ENCODE measurements at places on chromosomes 5 and 9. TPM values are rescaled to one million over a fixed set of nuclear protein-coding genes. Genes with fewer than 3 reads are reported as not detected.

The PDZD2 gene
- total RNA-seq, result 2.4 TPM

The TLE1 gene
- total RNA-seq, result 68.7 TPM

The CMYA5 gene
- total RNA-seq, result 1.1 TPM

The PLPP1 gene
- 10.6 TPM for total RNA-seq

The PRDM9 gene
- not detected for total RNA-seq

The GALNT12 gene
- 12.9 TPM for total RNA-seq

The UBE2D2 gene
- 147 TPM for total RNA-seq

The ABCA2 gene
- total RNA-seq, result 26.4 TPM

The PANK3 gene
- 93.9 TPM for total RNA-seq

The OSMR gene
- 0.19 TPM for total RNA-seq

GRCh38 chr9:128809036-128809599 is 9.2 kb upstream of the ENDOG start:
- H3K36me3 ChIP-seq, result peaks cover 7% of the 10 kb centered on the region
- no peak overlapping the region for H3K4me3 ChIP-seq
- no peaks in the 10 kb centered on the region for H3K27me3 ChIP-seq
- peak overlapping the region; percentile 24 for H3K27ac ChIP-seq

- H3K27ac ChIP-seq, result no peak overlapping the region
- peaks cover 12% of the 10 kb centered on the region for H3K4me1 ChIP-seq
- H3K27me3 ChIP-seq, result no peaks in the 10 kb centered on the region
- DNase-seq, result no peak
Measured at GRCh38 chr5:87951661-87952060, 317.0 kb downstream of the TMEM161B start.

DNA sequence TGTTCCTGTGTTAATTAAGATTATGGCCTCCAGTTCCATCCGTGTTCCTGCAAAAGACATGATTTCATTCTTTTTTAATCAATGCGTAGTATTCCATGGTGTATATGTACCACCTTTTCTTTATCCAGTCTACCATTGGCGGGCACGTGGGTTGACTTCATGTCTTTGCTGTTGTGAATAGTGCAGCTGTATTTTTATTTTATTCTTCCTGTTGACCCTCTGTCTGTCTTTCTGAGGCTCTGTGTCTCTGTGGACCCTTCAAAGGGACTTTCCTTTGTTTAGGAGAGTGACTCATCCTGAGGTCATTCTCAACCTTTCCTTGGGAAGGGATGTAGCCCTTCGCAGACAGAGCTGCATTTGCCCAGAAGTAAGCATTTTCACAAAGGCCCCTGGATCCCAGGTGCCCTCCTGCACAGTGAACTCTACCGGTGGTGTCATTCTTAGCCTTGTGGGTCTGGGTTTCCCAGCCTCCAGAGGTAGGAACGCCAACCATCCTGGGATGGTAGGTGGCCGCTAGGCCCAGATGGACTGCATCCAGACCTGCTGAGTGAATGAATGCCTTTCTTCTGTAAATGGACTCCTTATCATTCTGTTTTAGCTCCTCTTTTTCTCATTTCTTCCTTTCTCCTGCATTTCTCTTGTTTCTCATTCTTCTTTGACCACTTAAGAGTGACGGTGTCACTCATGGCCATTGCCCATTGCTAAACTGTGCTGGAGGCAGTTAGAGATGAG is 22.4 kb downstream of the TRIO start:
- H3K27ac ChIP-seq, result peak overlapping the region; percentile 25
- DNase-seq, result no peak
- H3K4me3 ChIP-seq, result no peak overlapping the region
- H3K36me3 ChIP-seq, result peaks cover 13% of the 10 kb centered on the region
- H3K27me3 ChIP-seq, result no peaks in the 10 kb centered on the region

DNA sequence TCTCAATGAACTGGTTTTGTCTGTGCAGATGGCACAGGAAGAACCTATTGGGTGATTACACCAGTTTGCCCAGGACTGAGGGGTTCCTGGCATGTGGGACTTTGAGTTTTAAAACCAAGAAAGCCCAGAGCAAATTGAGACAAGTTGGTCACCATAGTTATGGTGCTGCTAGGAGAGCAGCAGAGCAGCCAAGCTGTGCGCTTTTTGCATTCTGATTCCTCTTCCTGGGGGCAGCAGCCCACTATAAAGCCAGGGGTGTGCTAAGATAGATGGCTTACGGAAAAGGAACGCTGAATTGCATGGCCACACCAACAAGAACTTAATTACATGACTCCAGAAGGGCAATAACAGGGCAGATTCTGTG is 49.7 kb downstream of the TIMD4 start:
- H3K27ac ChIP-seq, result no peak overlapping the region
- no peaks in the 10 kb centered on the region for H3K36me3 ChIP-seq
- H3K4me1 ChIP-seq, result peaks cover 5% of the 10 kb centered on the region

DNA sequence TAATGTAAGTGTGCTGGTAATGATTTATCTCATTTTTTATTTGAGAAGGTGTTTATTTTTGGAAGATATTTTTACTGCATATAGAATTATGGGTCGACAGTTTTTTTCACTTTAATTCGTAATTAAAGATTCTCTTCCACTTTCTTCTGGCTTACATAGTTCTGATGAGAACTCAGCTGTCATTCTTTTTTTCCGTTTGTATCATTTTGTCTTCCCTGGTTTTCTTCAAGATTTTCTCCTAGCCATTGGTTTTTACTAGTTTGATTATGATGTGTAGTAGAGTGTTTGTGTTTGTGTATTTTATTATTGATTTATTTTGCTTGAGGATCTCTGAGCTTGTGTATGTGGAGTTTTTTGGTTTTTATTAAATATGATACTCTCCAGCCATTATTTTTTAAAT is 21.7 kb downstream of the SLF1 start:
- DNase-seq, result no peak
- no peak overlapping the region for H3K4me3 ChIP-seq
- H3K36me3 ChIP-seq, result peaks cover 37% of the 10 kb centered on the region

DNA sequence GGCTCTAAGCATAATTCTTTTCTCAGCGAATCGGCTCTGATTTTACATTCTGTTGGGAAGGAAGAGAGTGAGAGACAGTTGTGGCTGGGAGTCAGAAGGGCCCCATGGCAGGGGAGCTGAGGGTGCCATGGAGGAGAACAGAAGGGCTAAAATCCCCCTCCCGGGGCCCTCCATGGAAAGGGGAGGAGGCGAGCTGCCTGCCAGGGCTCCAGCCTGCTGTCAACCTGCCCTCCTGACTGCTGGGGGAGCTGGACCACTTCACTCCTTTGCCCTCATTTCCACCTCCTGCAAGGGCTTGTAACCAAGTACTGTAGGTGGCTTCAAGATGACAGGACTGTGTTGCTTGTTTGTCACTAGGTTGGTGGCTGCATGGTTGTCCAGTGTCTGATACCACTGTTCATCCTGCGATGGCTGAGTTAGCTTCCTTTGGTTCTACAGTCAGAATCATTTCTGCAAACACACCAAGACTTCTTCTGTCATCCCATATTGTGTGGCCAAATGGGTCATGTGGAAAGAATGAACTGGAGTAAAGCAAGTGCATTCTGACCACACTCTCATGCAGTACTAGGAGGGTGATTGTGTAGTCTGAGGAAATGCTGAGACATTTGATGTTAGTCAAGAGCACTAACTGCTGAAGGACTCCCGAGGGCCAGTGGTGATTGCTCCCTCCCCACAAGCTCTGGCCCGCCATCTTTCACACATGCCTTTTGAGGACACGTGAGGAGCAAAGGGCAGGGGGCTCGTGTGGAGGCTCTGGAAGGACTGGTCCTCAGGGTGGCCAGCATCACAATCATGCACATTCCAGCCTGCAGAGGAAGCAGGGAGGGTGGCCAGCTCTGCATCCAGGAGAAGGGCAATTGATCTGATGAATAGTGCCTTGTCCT is 307.2 kb downstream of the GADD45G start:
- H3K36me3 ChIP-seq, result no peaks in the 10 kb centered on the region
- no peak for DNase-seq
- no peak overlapping the region for H3K27ac ChIP-seq
- H3K4me3 ChIP-seq, result no peak overlapping the region

GRCh38 chr9:136296434-136297015 is 7.4 kb downstream of the CCDC187 start:
- no peak overlapping the region for H3K4me3 ChIP-seq
- H3K36me3 ChIP-seq, result no peaks in the 10 kb centered on the region
- H3K27ac ChIP-seq, result no peak overlapping the region
- peaks cover 18% of the 10 kb centered on the region for H3K4me1 ChIP-seq
- no peak for DNase-seq

GRCh38 chr9:123867034-123867433 is 62.9 kb downstream of the DENND1A start:
- no peak overlapping the region for H3K4me3 ChIP-seq
- H3K36me3 ChIP-seq, result peaks cover 1% of the 10 kb centered on the region
- no peak overlapping the region for H3K27ac ChIP-seq
- no peak for DNase-seq
- peaks cover 25% of the 10 kb centered on the region for H3K4me1 ChIP-seq

DNA sequence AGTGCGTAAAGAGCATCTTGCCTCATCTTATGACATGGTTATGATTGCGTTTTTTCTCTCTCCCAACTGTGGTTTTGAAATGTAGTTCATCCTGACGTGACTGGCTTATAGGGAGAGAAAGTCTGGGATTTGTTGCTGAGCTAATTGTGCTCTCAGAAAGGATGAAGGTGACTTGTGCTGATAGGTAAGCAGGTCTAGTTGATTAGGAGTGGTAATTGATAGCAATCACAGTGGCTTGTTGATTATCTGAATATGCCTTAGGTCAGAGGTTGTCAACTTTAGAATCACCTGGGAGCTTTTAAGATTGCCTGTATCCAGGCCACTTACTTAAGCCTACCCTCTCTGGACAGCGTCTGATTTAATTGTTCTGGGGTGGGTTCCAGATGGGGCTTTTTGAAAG is 117.8 kb downstream of the TLE4 start:
- H3K4me1 ChIP-seq, result peaks cover 21% of the 10 kb centered on the region
- H3K4me3 ChIP-seq, result no peak overlapping the region
- no peak overlapping the region for H3K27ac ChIP-seq
- DNase-seq, result no peak

GRCh38 chr5:34041247-34041972 is 1.6 kb downstream of the C1QTNF3 start:
- no peak overlapping the region for H3K4me3 ChIP-seq
- peaks cover 3% of the 10 kb centered on the region for H3K4me1 ChIP-seq
- peaks cover 5% of the 10 kb centered on the region for H3K36me3 ChIP-seq
- peak overlapping the region; percentile 43 for H3K27ac ChIP-seq
- DNase-seq, result no peak
- H3K27me3 ChIP-seq, result no peaks in the 10 kb centered on the region

- no peak for DNase-seq
- peaks cover 3% of the 10 kb centered on the region for H3K36me3 ChIP-seq
- H3K4me1 ChIP-seq, result peaks cover 40% of the 10 kb centered on the region
Measured at GRCh38 chr5:163504079-163504931, 1.1 kb upstream of the MAT2B start.

GRCh38 chr5:148858106-148858505 is 31.7 kb downstream of the ADRB2 start:
- H3K27me3 ChIP-seq, result peaks cover 15% of the 10 kb centered on the region
- no peak overlapping the region for H3K27ac ChIP-seq
- no peak for DNase-seq
- no peaks in the 10 kb centered on the region for H3K4me1 ChIP-seq
- no peak overlapping the region for H3K4me3 ChIP-seq

- DNase-seq, result no peak
- no peaks in the 10 kb centered on the region for H3K4me1 ChIP-seq
- H3K36me3 ChIP-seq, result peaks cover 3% of the 10 kb centered on the region
Measured at GRCh38 chr5:83701886-83702285, 18.8 kb downstream of the HAPLN1 start.

DNA sequence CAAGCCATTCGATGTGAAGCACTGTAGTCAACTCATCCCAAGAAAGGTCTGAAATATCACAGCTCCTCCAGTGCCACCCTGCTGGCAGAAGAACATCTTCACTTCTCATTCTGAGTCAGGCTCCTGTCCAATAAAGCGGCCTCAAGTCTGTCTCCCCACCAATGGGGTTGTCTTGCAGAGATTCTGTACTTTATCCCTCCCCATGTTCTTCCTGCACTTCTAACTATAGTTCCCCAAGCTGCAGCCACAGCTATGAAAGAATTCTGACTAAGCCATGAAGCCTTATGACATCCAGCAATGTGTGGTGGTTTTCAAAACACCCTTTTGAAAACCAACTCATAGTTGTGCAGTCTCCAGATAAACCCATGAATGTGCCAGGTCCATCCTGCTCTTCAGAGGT is 6.8 kb downstream of the MACROH2A1 start:
- no peak for DNase-seq
- H3K4me3 ChIP-seq, result no peak overlapping the region
- H3K27ac ChIP-seq, result peak overlapping the region; percentile 12
- H3K36me3 ChIP-seq, result peaks cover 9% of the 10 kb centered on the region
- no peaks in the 10 kb centered on the region for H3K27me3 ChIP-seq

DNA sequence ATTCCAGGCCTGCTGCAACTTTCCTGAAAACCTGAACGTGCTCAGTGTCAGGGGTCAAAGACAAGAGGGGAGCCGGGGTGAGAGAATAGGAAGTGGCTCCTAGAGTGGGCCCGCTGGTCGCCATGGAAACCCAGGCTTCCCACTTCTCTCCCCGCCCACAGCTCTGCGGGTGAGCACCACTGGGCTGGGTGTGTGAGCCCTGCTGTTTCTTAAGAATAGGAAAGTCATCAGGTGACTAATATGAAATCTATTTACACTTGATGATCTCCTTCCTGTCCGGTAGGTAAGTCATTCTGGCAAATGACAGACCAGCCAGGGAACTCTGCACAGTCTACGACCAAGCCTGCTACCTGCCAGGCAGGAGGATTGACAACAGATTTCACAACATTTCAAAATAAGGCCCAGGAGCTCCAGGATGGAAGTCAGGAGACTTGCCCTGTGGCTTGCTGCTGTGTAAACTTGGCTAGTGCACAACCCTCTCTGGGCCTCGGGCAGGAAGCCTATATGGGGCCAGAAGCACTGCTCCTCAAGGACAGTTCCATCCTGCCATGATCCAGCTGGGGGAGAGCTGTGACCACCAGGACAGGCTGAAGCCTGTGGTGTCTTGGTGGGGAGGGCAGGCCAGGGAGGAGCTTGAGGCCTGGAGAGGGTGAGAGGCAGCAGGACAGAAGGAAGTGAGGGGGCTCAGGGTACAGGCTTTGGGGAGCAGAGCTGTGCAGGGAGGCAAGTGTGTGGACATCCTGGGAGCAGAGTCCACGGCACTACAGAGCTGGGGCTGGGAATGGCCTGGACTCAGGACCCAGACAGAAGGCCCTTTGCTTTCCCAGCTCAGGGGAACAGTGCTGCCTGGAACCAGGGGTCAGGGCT is 60.6 kb downstream of the SHB start:
- no peak for DNase-seq
- H3K4me3 ChIP-seq, result no peak overlapping the region
- H3K4me1 ChIP-seq, result peaks cover 20% of the 10 kb centered on the region
- H3K27ac ChIP-seq, result peak overlapping the region; percentile 87
- peaks cover 1% of the 10 kb centered on the region for H3K36me3 ChIP-seq

DNA sequence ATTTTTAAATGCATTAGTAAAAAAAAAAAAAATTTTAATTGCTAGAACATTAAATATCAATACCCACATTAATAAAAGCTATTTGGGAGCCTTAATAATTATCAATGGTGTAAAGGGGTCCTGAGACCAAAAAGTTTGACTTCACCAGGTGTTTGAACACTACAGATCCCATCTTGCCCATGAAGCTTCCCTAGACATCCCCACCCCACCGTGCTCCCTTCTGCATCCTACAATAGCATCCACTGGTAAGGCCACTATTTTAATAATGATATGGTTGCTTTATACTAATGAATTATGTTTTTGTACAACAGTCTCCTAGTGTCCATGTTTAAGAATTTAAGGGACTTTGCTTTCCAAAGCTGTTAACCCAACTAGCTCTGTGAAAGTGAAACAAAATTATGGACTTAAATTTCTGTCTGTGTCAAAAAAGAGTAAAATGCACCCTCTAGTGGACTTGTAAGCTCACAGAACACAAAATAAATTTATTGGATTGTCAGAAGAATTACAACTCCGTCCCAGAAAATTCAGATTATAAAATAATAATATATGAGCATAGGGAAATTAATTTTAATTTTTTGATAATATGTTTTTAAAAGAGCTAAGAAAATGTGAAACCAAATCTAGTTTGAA is 76.0 kb downstream of the ARL15 start:
- DNase-seq, result no peak
- peaks cover under 1% of the 10 kb centered on the region for H3K36me3 ChIP-seq
- H3K4me1 ChIP-seq, result no peaks in the 10 kb centered on the region
- H3K27ac ChIP-seq, result no peak overlapping the region

All from progenitor cell of endocrine pancreas (in vitro differentiated cells).